ENCODE measurements at places on chromosomes 16 and 17.
A peak's percentile ranks its signal among the peaks of the same experiment; 100 is the strongest.

GRCh38 chr16:68064791-68065365, 20.3 kb upstream of the NFATC3 start:
- DNase-seq: peak; percentile 40

DNA sequence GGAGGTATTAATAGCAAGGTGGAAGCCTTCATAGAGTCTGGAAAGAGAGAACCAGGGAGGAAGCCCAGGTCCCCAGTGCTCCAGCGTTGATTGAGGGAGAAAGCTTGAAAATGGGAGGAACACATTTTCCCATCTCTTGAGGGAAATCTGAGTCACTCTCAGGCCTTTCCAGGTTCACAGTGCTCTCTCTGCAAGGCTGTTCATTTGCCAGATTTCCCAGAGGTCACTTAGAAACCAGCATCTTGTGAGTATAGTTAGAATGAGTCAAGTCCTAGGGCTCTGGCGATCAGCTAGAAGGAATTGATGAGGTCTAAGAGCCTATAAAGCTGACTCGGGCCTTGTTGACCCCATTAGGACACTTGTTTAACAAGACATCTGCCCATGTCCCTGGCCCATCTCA, 17.7 kb upstream of the ZNF594 start:
- DNase-seq: no peak

GRCh38 chr17:78256707-78257591, 25.5 kb downstream of the TMEM235 start:
- DNase-seq: no peak

DNA sequence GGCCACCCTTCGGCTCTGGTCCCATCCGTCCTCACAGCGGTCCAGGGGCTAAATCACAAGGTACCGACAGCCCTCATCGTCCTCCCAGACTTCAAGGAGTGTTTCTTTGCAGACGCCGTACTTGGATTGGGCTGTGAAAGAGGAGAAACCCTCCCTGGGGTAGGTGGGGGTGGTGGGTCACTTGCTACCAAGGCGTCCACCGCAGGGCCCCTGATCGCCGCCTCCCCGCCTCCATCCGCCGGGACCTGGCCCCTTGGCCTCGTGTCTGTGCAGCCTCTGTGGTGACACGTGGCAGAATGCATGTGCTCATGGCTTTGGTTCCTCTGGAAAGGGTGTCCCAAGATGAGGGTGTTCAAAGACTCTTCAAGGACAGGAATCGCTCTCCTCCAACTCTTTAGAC, 151.4 kb downstream of the BANP start:
- no peak for DNase-seq

- DNase-seq: no peak
Measured at GRCh38 chr17:27747462-27748359, 52.6 kb downstream of the NOS2 start.

DNA sequence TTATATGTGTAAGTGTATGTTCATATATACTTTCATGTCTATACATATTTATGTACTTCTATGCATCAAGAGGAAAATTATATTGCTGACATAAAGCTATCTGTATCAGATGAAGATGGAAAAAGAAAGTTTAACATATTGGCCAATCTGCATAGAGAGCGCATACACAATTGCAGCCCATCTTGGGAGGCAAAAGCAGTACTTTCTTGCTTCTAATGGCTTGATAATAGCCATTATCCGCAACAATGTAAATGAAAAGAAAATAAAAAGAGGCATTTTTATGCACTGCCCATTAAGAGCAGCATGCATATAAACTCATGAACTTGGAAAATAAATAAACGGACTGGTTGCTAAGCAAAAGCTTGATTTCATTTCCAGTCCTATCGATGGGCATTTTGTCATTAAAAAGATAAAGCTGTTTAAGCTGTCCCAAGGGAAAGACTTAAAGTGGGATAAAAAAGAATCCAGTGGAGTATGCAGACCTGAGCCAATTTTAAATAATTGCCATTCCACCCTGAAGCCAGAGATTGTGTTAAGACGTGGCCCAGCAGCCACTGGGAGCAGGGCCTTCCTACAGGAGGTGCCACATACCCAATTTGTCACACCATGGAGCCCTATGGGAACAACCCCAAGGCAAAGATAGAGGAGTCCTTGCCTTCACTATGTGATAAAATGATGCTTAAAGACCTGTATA, 183.6 kb upstream of the CDH11 start:
- DNase-seq: no peak

- DNase-seq: no peak
Measured at GRCh38 chr16:57434003-57434402, 13.2 kb downstream of the CIAPIN1 start.

DNA sequence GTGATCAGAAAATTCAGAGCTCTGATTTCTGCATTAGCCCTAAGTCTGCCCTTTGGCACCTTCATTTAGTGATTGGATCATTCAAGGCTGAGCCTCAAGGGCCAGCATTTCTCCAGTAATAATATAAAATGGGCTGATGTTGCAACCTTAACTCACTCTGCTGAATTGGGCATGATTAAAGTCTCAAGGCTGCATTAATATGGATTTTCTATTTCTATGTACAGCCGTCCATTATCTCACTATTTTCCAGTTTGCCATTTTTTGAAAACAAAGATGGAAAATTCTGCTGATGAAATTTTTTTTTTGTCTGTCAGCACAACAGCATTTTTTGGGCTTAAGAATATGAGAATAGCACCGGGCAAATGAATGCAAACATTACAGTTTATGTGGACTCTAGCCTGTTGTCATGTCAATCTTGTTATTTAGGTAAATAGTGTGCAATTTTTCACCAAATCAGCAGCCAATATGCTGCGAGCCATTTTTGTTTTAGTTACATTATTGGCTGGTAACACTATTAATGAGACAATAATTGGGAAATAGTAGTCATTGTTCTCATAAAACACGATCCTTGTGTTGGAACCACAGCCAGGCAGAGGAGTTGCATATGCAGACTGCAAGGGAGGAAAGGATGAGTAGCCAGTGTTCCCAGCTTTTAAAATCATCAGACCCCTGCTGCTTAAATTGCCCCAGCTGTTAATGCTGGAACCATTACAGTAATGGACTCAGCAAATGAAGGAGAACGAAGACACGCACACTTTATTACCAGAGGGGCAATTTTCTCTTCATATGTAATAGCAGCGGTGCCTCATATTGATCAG, 10.5 kb downstream of the FTO start:
- no peak for DNase-seq

DNA sequence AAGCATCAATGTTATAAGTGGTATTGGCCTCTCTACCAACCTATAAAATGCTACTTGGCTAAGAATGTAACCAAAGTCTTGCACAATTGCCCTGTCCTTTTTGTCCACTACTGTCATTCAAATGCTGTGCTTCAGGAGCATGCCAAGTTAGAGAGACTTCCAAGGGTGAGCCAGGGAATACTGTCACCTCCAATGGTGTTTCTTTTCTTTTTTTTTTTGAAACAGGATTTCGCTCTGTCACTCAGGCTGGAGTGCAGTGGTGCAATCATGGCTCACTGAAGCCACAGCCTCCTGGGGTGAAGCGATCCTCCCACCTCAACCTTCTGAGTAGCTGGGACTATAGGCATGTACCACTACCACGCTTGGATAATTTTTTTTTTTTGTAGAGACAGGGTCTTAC, 43.7 kb upstream of the ERN1 start:
- DNase-seq: no peak

GRCh38 chr17:47999582-47999981, 28.7 kb downstream of the CDK5RAP3 start:
- DNase-seq: no peak

DNA sequence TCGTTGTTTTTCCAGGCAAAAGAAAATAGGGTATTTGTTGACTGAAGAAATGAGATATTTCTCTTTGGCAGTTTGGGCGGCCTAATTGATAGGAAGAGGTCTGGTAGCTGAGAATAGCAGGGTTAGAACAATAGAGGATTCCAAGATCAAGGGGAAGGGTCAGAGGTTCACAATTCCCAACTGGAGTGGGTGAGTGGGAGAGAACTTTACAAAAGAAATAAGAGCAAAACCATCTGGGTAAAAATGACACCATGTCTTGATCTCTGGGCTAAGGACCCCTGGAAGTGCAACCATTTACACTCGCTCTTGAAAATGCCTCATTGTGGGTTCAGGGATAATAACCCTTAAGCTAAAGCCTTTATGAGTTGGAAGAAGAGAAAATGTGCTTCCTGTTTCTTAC, 180.5 kb downstream of the CDH13 start:
- DNase-seq: no peak

DNA sequence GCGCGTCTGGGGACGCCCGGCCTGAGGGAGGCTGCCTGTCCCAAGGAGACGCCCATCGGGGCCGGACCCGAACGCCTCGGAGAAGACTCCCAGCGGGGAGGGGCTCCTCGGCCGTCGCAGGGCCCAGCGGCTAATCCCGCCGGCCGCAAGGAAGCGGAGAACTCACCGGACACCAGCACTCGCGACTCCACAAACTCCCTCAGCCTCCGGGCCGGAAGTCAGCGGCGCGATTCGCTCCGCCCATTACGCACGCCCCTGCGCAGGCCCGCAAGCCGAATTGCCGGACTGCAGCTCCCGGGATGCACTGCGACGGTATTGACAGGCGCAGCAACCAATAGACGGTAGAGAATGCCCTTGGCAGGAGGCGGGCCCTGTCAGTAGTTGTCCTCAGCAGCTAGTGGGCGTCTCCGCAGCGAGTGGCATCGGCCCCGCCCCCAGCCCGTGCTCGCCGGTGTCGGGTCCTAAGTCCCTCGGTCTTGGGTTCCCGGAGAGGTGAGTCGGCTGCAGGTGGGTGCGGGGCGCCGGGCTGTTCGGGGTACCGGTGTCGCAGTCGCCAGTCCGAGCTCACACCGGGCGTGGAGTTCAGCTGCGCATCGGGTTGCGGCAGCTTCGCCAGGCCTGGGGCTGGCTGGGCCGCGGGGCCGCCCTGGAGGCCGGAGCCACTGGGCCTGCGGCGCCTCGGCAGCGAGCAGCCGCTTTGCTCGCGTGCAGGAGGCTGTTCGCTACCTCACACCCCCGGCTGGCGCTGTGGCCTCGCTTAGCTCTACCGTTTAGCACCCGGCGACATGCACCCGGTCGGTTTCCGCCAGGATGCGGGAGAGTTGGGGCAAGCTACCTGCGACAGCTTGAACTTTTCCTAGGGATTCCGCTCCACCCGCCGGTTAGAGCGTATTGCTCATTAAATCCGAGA, at the start of the genes ZNF174 and ZSCAN32:
TSS of gene ZNF174 (plus strand) at position 437 of the 910 bp plus-strand sequence. CDS start 790 bp downstream, outside the sequence.
TSS of gene ZSCAN32 (minus strand) at position 226 of the 910 bp plus-strand sequence. CDS start 3,447 bp downstream, outside the sequence.
- DNase-seq: peak; percentile 97

- no peak for DNase-seq
Measured at GRCh38 chr16:85441189-85441889, 171.8 kb upstream of the GSE1 start.

- DNase-seq: no peak
Measured at GRCh38 chr16:23508589-23509440, 1.5 kb downstream of the GGA2 start.

DNA sequence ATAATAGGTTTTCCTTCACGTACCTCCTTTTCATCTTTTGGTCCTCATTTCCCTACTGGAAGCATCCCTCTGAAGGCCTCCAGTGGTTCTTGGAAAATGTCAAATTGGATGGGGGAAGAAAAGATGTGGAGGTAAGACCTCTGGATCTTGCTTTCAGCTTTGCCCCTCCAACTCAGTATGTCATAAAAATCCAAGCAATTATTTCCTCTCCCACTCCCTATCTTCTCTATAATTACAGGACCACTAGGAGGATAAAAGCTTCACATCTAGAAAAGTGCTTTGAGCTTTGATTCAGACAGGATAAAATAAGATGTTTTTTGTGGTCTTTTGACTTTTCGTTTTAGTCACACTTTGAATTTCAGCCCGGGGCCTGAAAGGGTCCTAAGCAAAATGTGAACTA, 1.7 kb downstream of the TTLL6 start:
- DNase-seq: no peak

GRCh38 chr17:35011671-35012216, 31.4 kb downstream of the LIG3 start:
- DNase-seq: no peak

DNA sequence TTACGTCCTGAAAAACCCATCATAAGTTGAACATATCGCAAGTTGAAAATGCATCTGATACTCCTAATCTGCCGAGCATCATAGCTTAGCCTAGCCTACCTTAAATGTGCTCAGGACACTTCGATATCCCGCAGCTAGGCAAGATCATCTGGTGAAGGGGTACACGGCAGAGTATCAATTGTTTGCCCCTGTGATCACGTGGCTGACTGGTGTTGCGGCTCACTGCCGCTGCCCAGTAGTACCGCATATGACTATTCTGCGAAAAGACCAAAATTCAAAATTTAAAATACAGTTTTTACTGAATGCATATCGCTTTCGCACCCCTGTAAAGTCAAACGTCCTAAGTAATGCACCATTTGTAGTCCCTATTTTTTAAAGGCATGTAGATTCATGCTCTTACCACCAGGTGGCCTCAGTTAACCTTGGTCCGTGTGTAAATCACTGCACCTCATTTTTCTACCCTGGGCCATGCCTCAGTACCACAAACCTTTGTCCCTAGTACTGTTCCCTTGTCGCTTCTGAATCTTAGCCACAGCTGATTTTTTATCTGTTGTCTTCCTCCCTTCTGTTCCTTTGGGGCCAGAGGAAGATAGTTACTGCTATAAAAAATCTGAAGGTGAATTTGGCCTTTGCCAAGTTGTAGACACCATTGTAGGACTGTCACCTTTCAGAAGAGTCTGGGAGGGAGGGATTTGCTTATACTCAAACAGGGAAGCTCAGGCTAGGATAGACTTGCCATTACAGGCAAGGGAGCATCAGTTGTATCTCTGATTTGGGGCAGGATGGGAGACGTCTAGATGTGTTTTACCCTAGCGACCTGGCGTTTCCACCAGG, 34.4 kb downstream of the WWP2 start:
- no peak for DNase-seq

DNA sequence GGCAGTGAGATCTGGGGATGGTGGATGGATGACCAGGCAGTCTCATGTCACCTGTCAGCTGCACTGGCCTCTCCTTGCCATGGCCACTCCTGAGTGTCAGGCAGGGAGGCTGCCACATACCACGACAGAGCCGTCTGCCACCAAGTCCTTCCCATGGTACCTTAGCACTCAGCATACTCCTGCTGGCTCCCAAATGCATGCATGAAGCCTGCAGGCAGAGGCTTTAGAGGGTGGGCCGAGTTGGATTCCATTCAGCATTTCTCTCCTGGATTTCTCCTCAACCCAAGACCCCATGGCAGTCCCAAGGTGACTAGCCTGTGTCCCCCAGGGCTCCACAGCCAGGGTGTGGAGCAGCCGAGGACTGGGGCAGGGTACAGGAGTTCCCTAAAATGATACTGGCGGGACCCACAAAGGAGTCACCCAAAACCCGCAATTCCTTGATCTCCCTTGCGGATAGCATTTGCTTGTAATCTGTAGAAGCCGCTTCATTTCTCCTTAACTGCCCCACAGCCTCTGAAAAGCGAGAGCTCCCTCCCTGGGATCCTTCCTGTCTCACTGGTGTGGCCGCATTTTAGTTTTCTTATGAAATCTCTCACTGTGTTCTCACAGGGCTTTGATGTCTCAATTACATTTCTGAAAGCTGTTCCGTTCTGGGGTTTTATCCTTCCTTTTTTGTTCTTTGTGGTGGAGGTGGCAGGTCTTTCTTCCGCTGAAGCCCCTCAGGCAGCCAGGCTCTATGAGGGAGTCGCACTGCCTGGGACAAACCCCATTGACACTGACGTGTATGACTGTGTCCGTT, 141.4 kb downstream of the SOCS1 start:
- no peak for DNase-seq

- DNase-seq: no peak
Measured at GRCh38 chr17:41592601-41593305, 6.1 kb upstream of the KRT14 start.
